Endothelial cell (in vitro differentiated cells): ENCODE measurements at places on chromosomes 7 and 10. TPM values are rescaled to one million over a fixed set of nuclear protein-coding genes. Genes with fewer than 3 reads are reported as not detected.

SMKR1 gene
- total RNA-seq, result not detected

GRCh38 chr10:12656518-12657142, 307.3 kb downstream of the CAMK1D start:
- DNase-seq, result no peak
- H3K27ac ChIP-seq, result no peak overlapping the region
- H3K4me1 ChIP-seq, result no peaks in the 10 kb centered on the region
- H3K27me3 ChIP-seq, result no peaks in the 10 kb centered on the region

GRCh38 chr7:47357863-47358262, 224.0 kb downstream of the TNS3 start:
- H3K36me3 ChIP-seq, result peaks cover 4% of the 10 kb centered on the region
- no peak overlapping the region for H3K27ac ChIP-seq
- H3K4me1 ChIP-seq, result peaks cover 3% of the 10 kb centered on the region
- H3K27me3 ChIP-seq, result peaks cover 3% of the 10 kb centered on the region
- DNase-seq, result no peak

DNA sequence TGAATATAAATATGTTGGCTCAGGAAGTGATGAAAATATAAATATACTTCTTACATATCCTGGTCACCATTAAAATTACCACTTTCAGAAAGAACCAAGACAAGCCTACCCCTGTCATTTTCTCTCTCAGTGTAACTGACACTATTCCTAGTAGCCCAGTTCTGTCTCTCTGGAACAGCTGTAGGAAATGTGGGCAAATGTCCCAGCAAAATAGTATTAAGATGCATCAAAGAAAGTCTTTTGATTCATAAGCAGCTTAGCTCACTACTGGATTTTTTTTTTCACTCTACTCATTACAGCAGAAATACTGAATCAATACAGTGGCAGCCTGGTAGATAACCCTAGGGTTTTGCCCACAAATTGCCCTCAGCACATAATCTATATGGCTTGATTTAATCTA, 290.9 kb downstream of the DNAJB9 start:
- H3K27me3 ChIP-seq, result no peaks in the 10 kb centered on the region
- H3K36me3 ChIP-seq, result peaks cover 12% of the 10 kb centered on the region
- no peak overlapping the region for H3K27ac ChIP-seq
- peaks cover 5% of the 10 kb centered on the region for H3K4me1 ChIP-seq

DNA sequence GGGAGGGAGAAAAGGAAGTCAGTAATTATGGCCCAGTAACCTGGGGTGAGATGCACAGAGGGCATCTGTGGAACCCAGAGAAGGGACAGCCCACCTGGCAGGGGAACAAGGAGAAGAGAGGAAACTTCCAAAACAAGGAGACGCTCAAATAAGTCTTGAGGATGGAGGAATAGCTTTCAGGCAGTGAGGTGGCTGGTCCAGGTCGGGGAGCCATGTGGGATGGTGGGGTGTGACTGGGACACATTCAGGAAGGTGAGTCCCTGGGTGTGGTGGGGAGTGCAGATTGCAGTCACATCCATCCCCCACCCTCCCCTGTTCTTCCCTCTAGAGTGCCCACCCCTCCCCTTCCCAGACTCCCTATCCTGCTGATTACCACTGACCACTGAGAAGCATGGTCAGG, 175.4 kb downstream of the GRID1 start:
- peaks cover 9% of the 10 kb centered on the region for H3K27me3 ChIP-seq
- no peaks in the 10 kb centered on the region for H3K4me1 ChIP-seq
- no peak for DNase-seq
- no peak overlapping the region for H3K4me3 ChIP-seq
- no peak overlapping the region for H3K27ac ChIP-seq
